NCI-H1092 treated with DMSO at 0.1 percent for 48 hours (cell line): ENCODE measurements at places on chromosomes 2 and 18.

GRCh38 chr2:61727746-61728145 lies 126.1 kb downstream of the FAM161A start:
- no peak for DNase-seq

- DNase-seq, result peak; percentile 37
These were observed 2.4 kb upstream of the LDLRAD4 start for GRCh38 chr18:13216092-13216582.

DNA sequence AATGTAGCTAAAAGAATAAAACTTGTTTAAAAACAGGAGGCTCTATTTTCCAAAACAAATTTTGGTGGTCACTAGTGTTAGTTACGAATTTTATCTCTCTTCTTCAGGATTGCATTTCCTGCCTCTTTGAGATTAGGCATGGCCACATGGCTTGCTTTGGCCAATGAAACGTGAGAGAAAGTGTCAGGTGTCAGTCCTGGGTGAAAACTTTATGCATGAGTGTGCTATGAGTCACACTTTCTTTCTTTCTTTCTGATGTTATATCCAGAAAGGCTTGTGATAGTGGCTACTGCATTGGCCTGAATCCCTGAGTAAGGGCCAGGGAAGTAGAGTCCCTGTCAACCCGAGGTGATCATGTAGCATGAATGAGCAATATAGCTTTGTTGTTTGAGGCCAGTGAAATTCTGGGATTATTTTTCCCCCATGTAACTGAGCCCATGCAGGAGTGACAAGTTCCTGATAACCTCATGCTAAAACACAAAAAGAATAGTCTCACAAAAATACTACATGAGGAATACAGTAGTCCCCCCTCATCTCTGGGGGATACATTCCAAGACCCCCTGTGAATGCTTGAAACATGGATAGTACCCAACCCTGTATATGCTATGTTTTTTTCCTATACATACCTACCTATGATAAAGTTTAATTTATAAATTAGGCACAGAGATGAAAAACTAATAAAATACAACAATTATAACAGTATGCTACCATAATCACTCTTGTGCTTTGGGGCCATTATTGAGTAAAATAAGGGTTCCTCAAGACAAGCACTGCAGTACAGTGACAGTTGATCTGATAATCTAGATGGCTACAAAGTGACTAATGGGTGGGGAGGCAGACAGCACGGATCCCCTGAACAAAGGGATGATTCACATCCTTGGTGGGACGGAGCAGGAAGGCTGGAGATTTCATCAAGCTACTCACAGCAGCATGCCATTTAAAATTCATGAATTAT lies 109.5 kb downstream of the CDC42EP3 start:
- no peak for DNase-seq

GRCh38 chr18:14924226-14924625 lies 176.3 kb downstream of the ANKRD30B start:
- DNase-seq, result no peak

- no peak for DNase-seq
These were observed 671.2 kb downstream of the BCL11A start for GRCh38 chr2:59882279-59882678.

- no peak for DNase-seq
These were observed 664.8 kb downstream of the STK39 start for GRCh38 chr2:167582619-167583018.

DNA sequence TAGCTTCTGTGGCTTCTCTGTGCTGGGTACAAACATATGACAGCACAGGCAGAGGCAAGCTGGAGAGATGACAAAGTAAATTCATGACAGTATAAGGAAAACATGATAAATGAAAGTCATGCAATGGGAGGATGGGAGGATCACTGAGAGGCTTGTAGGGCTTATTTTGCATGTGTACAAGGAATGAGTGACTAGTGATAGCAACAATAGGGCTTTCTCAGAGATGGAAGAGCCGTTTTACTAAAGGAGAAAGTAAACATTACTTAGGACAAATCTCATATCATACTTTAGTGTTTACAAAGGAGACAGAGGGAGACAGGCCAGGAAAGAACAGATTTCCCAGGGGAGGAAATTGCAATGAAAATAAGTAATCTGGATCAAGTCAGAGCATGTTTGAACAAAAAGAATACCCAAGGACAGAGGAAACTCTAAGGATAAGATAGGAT lies 82.5 kb upstream of the RBMS1 start:
- DNase-seq, result no peak

DNA sequence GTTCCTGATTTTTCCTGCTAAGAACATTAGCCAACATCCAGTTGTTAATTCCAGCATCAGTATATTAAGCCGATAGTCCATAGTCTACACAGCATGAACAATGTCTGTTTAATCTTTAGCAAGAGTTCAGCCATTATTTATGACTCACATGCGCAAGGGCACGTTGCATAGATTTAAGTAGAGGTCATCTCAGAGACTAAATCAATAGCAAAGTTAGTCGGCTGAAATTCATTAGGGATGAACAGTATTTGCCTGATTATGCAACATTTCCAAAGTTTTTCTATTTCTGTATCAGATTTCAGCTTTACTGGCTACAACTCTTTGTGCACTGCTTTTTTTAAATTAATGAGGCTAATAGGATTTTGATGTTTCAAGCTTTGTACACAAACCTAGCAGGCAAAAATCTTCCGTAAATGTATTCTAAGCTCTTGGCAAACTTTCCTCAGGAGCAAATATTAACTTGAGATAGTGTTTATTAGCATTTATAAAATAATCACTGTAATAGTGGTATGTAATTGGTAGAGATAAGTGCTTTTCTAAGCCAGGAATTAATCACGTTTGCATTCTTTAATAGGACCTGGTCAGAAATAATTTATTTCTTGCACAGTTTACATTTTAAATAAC lies 578.7 kb upstream of the ID2 start:
- no peak for DNase-seq

DNA sequence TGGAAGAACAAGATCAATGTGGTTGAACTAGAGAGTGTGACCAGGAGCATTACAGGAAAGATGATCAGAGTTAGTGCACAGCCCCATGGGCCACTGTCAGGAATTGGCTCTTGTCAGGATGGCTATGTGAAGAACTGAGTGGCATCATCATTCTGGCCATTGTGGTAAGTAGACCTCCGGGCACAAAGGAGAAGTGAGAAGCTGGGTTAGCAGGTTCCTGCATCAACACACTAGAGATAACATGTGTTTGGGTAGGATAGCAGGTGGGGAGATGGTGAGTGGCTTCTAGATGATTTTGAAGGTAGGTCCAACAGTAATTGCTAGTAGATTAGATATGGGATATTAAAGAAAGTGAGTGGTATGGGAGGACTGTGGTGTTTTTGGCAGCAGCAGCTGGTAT lies 408.2 kb downstream of the TSN start:
- DNase-seq, result no peak

DNA sequence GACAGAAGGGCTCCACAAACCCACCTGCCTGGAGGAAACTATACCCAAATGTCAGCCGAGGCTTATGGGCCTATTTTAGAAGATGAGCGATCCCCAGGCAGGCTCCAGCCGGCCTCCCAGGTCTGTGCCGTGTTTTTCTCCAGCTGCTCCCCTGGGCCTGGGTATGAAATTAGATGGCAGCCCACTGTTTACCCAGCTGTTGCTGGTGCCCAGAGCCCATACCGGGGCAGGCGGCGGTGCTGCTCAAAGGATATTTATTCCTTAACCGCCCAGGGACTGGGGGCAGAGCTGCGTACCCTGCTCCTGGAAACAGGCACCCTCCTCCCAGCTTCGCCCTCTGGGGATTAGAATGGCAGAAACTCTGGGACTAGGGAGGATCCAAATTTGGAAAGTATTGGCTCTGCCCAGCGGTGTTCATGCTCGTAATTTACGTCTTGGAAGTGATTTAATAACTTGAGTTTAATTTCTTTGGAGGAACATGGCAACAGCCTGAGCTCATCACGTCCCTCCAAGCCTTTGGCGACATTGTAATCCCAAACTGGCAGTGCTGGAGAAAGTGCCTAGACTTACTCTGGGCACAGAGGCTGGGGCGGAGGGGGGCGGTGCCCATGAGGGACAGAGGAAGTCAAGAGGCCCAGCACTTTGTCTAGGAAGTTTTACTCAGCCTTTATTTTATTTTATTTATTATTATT lies 199.2 kb downstream of the KLHL29 start:
- DNase-seq, result peak; percentile 92

DNA sequence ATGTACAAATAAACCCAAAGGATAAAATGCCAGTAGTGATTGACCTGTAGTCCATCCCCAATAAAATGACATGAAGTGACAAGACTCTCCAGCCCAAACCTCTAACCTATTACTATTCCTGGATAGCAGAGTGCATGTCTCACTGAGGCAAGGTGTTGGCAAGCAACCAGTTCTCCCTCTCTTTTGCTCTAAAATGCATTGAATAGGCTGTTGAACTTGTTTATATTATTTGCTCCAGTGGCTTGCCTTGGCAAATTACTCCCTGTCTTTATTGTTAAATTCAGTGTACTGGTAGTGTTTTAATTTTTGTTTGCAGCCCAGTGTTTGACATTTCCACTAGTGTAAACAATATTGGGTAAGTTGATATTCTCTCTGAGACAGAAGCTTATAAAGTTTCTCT lies 70.5 kb downstream of the CSRNP3 start:
- DNase-seq, result peak; percentile 75

DNA sequence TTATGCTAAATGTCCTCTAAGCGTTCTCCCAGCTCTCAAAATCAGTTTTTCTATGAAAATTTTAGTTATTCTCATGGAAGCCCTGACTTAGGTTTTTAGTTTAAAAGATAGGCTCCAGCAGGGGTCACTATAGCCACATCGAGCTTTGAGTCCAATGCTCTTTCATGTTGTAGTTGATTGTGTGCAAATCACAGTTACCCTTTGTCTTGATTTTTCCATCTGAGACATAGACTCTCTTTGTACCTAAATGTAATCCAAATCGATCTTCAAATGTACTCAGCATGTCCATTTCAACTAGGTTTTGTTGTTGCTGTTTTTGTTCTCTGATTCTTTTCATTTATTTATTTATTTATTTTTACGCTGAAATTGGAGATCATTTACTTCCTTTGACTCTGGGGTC lies 26.4 kb upstream of the MSTN start:
- DNase-seq, result peak; percentile 15

DNA sequence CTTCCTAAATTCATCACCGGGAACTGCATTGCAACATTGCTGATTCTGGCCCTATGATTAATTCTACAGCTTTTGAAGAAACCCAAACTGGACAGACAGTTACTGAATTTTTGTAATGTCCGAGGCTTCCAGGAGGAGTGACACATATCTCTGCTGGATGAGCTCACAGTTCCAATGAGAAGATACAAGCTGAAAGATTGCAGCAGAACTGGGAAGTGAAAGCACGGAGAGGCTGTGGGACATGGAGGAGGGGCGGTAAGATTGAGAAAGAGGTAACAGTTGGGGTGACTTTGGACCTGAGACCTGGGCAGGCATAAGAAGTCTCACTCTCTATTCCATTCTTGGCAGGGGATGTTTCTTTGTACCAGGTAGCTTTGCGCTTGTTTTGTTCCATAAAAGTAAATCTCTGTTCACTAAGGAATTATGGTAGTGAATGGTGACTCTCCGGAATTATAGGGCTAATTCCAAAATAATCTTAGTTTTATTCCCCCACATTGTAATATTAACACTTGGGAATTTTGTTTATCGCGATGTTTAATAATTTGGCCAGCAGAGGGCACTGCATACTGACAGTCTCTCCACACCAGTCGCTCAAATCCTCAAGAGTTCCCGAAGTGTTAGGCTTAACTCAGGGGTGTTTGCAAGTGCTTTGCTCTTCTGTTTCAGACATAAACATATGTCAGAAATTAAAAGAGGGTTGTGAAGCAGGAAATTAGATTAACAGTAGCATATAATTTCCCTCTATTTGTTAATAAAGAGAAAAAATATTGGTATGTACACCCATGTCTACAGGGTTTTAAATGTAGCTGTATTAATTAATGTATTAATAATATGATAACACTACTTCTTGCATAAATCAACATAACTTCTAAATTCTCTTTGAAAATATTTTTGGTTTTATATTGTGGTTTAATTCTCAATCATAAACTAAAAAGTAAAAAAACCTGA lies 201.4 kb downstream of the SOCS6 start:
- DNase-seq, result peak; percentile 72

DNA sequence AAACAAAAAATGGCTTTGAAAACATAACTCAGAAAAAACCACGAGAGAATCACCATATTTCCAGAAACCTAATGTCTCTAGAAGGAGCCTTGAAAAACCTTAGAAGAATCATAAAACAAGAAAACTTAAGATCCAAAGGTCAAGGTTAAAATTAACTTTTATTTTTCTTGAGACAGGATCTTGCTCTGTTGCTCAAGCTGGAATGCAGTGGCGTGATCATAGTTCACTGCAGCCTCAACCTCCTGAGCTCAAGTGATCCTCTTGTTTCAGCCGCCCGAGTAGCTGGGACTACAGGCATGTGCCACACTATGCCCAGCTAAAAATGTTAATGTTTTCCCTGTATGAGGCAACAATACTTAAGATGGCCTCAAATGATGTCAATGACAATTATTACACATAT lies 254.2 kb upstream of the SESTD1 start:
- no peak for DNase-seq

DNA sequence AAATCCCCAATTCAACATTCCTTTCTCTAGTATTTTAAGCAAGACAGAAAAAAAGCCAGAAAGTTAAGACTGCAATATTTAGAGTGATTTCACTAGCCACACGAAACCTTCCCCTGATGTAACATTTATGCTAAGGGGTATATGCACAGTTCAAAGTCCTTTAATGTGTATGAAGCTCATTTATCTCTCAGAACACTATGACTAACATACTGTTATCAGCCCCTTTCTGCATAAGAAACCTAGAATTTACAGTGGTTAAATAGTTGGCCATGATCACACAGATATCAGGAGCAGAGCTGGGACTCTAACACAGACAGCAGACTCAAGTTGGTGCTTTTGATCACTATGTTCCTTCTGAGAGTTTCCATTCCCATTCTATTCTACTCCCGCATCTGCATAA lies 185.5 kb downstream of the CDH2 start:
- no peak for DNase-seq

GRCh38 chr2:100957996-100958653 lies 44.0 kb upstream of the RPL31 start:
- DNase-seq, result no peak

DNA sequence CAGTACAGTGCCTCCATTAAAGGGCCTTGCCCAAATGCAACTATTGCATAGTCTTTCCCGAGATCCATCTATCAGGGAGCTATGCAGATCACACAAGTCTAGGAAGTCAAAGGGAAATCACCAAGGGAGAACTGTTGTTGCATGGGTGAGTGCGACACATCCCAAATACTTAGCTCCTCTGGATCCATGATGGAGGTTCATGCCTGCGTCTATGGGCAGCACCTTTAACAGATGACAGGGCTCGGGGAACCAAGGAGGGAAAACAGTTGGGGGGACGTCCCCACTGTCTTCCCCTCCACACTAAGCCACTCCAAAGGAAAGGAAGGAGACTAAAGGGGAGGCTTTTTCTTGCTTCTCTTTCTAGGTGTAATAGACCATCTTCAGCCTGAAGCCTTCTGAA lies 552.8 kb upstream of the PKDCC start:
- DNase-seq, result no peak

- no peak for DNase-seq
These were observed 149.7 kb downstream of the ZFP36L2 start for GRCh38 chr2:43076676-43077075.

- DNase-seq, result no peak
These were observed 724 bp downstream of the NMS start for GRCh38 chr2:100470898-100471514.

- no peak for DNase-seq
These were observed 7.5 kb downstream of the LCLAT1 start for GRCh38 chr2:30454571-30454970.
